ENCODE measurements at places on chromosomes 6 and 20.

GRCh38 chr6:3830806-3831205 is 18.4 kb upstream of the FAM50B start:
- no peak for DNase-seq

- DNase-seq = peak; percentile 79
Observed at GRCh38 chr20:59087829-59088433, 45.3 kb upstream of the PRELID3B start.

GRCh38 chr6:134097114-134097707 is 44.8 kb upstream of the SLC2A12 start:
- DNase-seq = peak; percentile 21

- DNase-seq = no peak
Observed at GRCh38 chr6:161029195-161029809, 37.7 kb downstream of the MAP3K4 start.

GRCh38 chr6:85130743-85131142 is 319.1 kb upstream of the NT5E start:
- no peak for DNase-seq

DNA sequence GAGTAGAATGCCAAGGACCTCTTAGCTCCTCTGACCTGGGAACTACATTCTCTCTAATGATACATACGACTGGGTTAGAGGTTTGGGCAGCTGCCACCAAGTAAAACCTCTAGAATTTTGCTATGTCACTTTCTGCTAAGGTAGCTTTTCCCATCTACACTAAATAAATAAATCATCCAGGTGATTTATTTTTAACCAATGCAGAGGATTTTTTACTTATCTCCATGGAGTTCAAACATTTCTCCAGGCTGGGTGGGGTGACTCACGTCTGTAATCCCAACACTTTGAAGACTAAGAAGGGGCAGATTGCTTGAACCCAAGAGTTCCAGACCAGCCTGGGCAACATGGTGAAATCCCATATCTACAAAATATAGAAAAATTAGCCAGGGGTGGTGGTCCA is 27.1 kb downstream of the HNF4A start:
- no peak for DNase-seq

DNA sequence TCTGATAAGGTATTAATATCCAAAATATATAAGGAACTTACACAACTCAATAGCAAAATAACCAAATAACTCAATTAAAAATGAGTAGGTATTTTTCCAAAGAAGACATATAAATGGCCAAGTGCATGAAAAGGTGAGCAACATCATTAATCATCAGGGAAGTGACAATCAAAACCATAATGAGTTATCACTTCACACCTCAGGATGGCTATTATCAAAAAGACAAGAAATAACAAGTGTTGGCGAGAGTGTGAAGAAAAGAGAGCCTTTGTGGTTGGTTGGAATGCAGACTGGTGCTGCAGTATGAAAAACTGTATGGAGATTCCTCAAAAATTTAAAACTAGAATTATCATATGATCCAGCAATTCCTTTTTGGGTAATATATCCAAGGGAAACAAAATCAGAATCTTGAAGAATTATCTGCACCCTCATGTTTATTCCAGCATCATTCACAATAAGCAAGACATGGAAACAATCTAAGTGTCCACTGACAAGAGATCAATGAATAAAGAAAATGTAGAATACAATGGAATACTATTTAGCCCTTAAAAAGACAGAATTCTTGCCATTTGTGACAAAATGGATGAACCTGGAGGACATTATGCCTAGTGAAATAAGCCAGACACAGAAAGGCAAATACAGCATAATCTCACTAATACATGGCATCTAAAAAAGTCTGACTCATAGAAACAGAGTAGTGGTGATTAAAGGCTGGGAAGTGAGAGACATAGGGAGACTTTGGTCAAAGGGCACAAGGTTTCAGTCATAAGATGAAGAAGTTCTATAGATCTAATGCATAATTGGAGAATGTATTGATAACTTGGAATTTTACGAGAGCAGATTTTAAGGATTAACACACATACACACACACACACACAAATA is 175.6 kb downstream of the FOXA2 start:
- DNase-seq = no peak

- no peak for DNase-seq
Observed at GRCh38 chr6:76892542-76892941, 570.7 kb downstream of the HTR1B start.
